DND-41 (cell line): ENCODE measurements at places on chromosomes 12 and 14.

DNA sequence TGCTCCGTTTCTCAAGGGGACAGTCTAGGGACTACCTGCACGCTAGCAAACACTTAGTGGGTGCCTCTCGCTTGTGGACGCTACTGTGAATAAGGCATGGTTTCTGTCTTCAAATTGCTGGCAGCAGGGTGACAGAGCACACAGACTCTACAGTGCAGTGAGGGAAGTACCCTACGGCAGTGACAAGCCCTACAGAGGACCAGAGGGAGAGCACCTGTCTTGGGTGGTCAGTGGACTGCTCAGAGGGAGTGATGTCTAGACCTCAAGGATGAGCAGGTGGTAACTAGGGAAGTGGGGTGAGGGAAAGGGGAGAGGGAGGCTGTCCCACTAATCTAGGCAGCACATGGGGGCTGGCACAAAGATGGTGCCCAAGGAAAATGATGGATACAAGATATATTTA lies 160.5 kb downstream of the RBM19 start:
- H3K36me3 ChIP-seq: no peaks in the 10 kb centered on the region
- H3K27me3 ChIP-seq: no peaks in the 10 kb centered on the region

- no peak overlapping the region for H3K27ac ChIP-seq
- no peak for DNase-seq
- H3K27me3 ChIP-seq: no peaks in the 10 kb centered on the region
Observed at GRCh38 chr12:79624378-79624777, 66.4 kb downstream of the PAWR start.

- H3K4me3 ChIP-seq: no peak overlapping the region
- H3K27ac ChIP-seq: no peak overlapping the region
- no peak for DNase-seq
Observed at GRCh38 chr12:18355429-18355828, 94.1 kb downstream of the PIK3C2G start.

DNA sequence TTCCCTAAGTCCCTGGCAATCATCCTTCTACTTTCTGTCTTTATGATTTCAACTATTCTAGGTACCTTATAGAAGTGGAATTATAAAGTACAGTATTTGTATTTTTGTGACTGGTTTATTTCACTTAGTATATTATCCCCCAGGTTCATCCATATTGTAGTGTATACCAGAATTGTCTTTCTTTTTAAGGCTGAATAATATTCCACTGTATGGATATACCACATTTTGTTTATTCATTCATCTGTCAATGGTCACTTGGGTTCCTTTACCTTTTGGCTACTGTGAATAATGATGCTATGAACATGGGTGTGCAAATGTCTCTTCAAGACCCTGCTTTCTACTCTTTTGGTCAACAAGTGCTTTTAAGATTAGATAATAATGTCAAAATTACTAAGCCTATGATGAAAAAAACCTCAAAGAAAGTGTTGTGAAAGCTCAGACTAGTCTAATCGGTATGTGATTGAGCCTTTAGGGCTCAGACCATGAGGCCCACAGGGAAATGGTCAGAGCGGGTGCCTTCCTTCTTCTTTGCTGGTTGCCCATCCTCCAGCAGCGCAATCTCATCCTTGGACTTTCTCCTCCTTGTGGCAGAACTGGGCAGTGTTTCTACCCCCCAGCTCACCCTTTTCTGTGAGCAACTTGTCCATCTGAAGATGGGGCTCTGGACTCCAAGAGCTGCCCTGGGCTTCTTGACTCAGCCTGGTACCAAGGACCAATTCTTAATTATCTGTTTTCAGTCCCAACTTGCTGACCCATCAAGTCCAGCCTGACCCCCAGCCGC lies 105.4 kb downstream of the TTC8 start:
- no peaks in the 10 kb centered on the region for H3K27me3 ChIP-seq
- no peak overlapping the region for H3K4me3 ChIP-seq
- no peak overlapping the region for H3K27ac ChIP-seq
- no peaks in the 10 kb centered on the region for H3K4me1 ChIP-seq
- no peaks in the 10 kb centered on the region for H3K36me3 ChIP-seq

DNA sequence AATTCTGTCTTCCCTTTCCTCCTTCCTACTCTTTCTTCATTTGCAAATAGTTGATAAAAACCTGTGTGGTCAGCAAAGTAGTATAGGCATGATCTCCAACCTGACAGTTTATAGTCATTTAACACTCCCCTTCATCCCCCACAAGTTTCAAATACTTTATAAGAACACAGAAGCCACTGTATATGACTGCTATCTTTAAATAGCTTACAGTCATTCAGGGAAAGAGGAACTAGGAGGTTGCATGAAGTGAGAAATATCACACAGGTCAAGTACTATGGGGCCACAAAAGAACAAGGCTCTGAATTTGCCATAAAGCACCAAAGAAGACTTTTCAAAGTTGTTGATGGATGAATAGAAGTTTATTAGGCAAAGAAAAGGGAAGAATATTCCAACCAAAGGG lies 431.3 kb downstream of the NPAS3 start:
- H3K27ac ChIP-seq: no peak overlapping the region
- H3K4me3 ChIP-seq: no peak overlapping the region
- H3K4me1 ChIP-seq: no peaks in the 10 kb centered on the region
- H3K36me3 ChIP-seq: no peaks in the 10 kb centered on the region
- H3K27me3 ChIP-seq: no peaks in the 10 kb centered on the region
- DNase-seq: no peak

- no peaks in the 10 kb centered on the region for H3K4me1 ChIP-seq
- no peak for DNase-seq
- H3K4me3 ChIP-seq: no peak overlapping the region
- peaks cover 28% of the 10 kb centered on the region for H3K27me3 ChIP-seq
- no peaks in the 10 kb centered on the region for H3K36me3 ChIP-seq
Observed at GRCh38 chr14:54697803-54698202, 130.9 kb downstream of the SAMD4A start.

- H3K4me1 ChIP-seq: peaks cover 54% of the 10 kb centered on the region
- H3K27me3 ChIP-seq: no peaks in the 10 kb centered on the region
- no peaks in the 10 kb centered on the region for H3K36me3 ChIP-seq
- H3K4me3 ChIP-seq: peak overlapping the region; percentile 92
Observed at GRCh38 chr12:29149691-29150281, 708 bp downstream of the FAR2 start.

- no peaks in the 10 kb centered on the region for H3K36me3 ChIP-seq
- H3K27ac ChIP-seq: no peak overlapping the region
- peaks cover 5% of the 10 kb centered on the region for H3K27me3 ChIP-seq
- no peaks in the 10 kb centered on the region for H3K4me1 ChIP-seq
- no peak for DNase-seq
Observed at GRCh38 chr12:107442326-107442987, 243.1 kb upstream of the PWP1 start.

DNA sequence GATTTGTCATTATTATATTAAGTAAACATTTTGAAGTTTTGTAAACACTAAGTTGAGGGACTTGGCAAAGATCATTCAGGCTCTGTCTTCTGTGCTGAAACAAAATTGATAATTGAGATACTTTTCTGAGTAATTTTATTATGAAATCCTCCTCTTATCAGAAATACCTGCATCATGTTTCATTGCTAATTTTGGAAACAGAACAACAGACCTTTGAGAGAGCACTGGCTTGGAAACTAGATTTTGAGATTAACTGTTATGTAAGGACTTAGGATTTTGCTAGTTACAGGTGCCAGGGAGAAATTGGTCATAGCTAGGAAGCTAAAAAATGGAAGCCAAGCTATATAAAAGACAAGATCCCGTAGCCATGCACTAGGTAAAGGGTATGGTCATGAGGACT lies 201.7 kb upstream of the DCN start:
- DNase-seq: no peak
- H3K27me3 ChIP-seq: no peaks in the 10 kb centered on the region
- no peaks in the 10 kb centered on the region for H3K36me3 ChIP-seq
- no peak overlapping the region for H3K27ac ChIP-seq
- no peak overlapping the region for H3K4me3 ChIP-seq

DNA sequence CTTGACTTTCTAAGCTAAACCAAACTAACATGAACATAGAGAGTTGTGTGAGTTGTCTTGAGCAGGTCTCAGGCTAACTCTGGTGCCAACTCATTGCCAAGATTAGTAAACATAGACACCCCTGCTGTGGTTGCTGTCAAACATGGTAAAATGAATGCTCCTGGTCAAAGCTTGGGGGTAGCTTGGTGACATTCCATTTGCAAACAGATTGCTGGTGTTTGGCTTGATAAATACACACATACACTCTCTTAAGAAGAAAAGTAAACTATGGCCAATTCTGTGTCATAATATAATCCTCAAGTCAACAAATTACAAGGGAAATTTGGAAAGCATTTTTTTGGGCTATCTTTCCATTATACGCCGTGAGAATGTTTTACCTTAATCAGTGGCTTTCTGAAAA lies 386.4 kb upstream of the PDE3A start:
- H3K27me3 ChIP-seq: no peaks in the 10 kb centered on the region
- DNase-seq: no peak
- no peaks in the 10 kb centered on the region for H3K36me3 ChIP-seq
- H3K4me1 ChIP-seq: no peaks in the 10 kb centered on the region
- no peak overlapping the region for H3K27ac ChIP-seq

- H3K4me1 ChIP-seq: no peaks in the 10 kb centered on the region
- DNase-seq: no peak
- no peak overlapping the region for H3K27ac ChIP-seq
- H3K36me3 ChIP-seq: no peaks in the 10 kb centered on the region
- no peak overlapping the region for H3K4me3 ChIP-seq
Observed at GRCh38 chr12:43291516-43291915, 260.5 kb downstream of the ADAMTS20 start.

DNA sequence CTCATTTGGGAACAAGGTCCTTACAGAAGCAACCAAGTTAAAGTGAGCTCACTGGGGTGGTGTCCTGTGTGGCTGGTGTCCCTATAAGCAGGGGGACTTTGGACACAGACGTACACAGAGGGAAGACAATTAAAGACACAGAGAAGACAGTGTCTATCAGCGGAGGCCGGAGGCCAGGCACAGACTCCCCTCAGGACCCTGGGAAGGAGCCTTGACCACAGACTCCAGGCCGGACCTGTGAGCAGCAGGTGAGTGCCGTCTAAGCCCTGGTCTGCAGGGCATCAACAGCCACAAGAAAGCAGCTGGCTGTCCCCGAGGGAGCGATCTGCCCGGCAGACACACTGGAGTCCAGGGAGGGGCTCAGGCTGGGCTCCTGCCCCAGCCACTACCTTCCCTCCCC lies 219.1 kb upstream of the C14orf180 start:
- no peak overlapping the region for H3K4me3 ChIP-seq
- no peak for DNase-seq
- no peak overlapping the region for H3K27ac ChIP-seq
- no peaks in the 10 kb centered on the region for H3K4me1 ChIP-seq
- no peaks in the 10 kb centered on the region for H3K36me3 ChIP-seq
- peaks cover 4% of the 10 kb centered on the region for H3K27me3 ChIP-seq

GRCh38 chr12:104475271-104475670 lies 18.5 kb downstream of the CHST11 start:
- no peak overlapping the region for H3K4me3 ChIP-seq
- H3K36me3 ChIP-seq: peaks cover 45% of the 10 kb centered on the region
- H3K27ac ChIP-seq: peak overlapping the region; percentile 89
- no peaks in the 10 kb centered on the region for H3K27me3 ChIP-seq

- no peaks in the 10 kb centered on the region for H3K4me1 ChIP-seq
- H3K27ac ChIP-seq: no peak overlapping the region
- no peak overlapping the region for H3K4me3 ChIP-seq
- no peaks in the 10 kb centered on the region for H3K36me3 ChIP-seq
- DNase-seq: no peak
- peaks cover 5% of the 10 kb centered on the region for H3K27me3 ChIP-seq
Observed at GRCh38 chr14:103140316-103141109, 17.3 kb downstream of the TNFAIP2 start.

GRCh38 chr12:68639396-68639767 lies 28.7 kb downstream of the RAP1B start:
- no peaks in the 10 kb centered on the region for H3K4me1 ChIP-seq
- no peaks in the 10 kb centered on the region for H3K27me3 ChIP-seq
- peaks cover 3% of the 10 kb centered on the region for H3K36me3 ChIP-seq
- H3K27ac ChIP-seq: no peak overlapping the region
- no peak overlapping the region for H3K4me3 ChIP-seq

GRCh38 chr12:83826112-83826511 lies 1086.5 kb downstream of the SLC6A15 start:
- peak; percentile 10 for DNase-seq
- no peaks in the 10 kb centered on the region for H3K27me3 ChIP-seq
- H3K27ac ChIP-seq: no peak overlapping the region
- H3K36me3 ChIP-seq: no peaks in the 10 kb centered on the region
- H3K4me3 ChIP-seq: no peak overlapping the region

DNA sequence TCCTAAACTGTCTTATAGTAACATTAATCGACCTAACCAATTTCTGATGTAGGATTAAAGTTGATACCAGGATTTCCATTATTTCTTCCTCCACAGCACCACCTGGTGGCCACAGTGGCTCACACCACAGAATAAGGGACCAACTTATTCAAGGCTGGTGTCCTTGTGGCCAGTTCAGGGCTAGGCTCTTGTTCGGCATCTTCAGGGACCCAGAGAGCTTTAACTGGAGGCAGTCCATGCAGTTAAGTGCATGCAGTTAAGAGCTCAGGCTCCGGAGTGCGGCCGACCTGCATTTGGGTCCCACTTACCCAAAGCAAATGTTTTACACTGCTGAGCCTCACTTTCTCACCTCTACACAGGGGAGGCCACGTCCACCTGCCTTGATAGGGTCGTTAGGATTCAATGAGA lies 42.0 kb upstream of the GPR68 start:
- DNase-seq: peak; percentile 77
- peaks cover 19% of the 10 kb centered on the region for H3K4me1 ChIP-seq
- H3K27me3 ChIP-seq: no peaks in the 10 kb centered on the region
- peaks cover 97% of the 10 kb centered on the region for H3K36me3 ChIP-seq
- no peak overlapping the region for H3K27ac ChIP-seq
- no peak overlapping the region for H3K4me3 ChIP-seq

GRCh38 chr12:124774462-124775167 lies 89.0 kb downstream of the SCARB1 start:
- H3K4me1 ChIP-seq: peaks cover 4% of the 10 kb centered on the region; the same call in 1 of the 2 replicates
- no peak overlapping the region for H3K4me3 ChIP-seq
- H3K36me3 ChIP-seq: no peaks in the 10 kb centered on the region
- peak; percentile 25 for DNase-seq
- H3K27ac ChIP-seq: no peak overlapping the region
- H3K27me3 ChIP-seq: peaks cover 3% of the 10 kb centered on the region

GRCh38 chr12:88142610-88142991 lies 494 bp downstream of the TMTC3 start:
- H3K4me3 ChIP-seq: peak overlapping the region; percentile 88
- H3K4me1 ChIP-seq: peaks cover 50% of the 10 kb centered on the region
- DNase-seq: peak; percentile 28
- H3K36me3 ChIP-seq: peaks cover 9% of the 10 kb centered on the region; the same call in 1 of the 2 replicates
